C1 segment of cervical spinal cord (tissue), 14 donors: ENCODE measurements at places on chromosomes 5 and 9.

- no peak for DNase-seq
These were observed 77.5 kb downstream of the SLC1A3 start for GRCh38 chr5:36683821-36684434.

DNA sequence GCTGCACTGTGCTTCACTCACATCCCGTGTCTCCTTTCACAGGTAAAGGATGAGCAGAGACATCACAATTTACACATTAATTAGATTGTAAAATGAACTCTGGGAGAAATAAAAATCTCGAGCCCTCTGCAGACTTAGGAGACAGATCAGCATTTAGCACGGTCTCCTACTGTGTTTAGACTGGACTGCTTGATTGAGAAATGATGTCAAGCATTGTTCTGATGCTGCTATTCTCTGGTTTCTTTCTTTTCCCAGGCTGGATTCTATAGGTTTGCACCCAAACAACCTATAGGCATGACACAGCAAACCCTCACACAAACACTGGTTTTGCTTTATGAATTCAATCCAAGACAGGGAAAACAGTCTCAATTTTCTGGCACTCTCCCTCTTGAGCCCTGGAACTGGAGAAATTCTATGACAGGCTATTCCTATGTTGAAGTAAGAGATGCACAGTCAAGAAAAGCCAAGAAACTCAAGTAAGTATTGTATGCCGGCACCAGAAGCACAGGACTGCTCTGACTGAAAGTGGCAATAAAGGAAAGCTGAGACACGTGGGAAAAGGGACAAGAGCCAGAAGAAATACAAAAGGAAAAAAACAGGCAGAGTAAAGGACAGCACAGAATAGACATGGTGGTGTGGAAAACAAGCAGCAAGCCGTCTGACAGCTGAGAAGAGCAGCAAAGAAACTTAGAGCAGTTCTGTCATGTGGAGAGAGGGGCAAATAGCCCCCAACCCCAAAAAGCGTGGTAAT, 24.8 kb upstream of the ERAP2 start:
- no peak for DNase-seq

GRCh38 chr5:177301503-177302165, 1.9 kb downstream of the RAB24 start:
- no peak for DNase-seq

DNA sequence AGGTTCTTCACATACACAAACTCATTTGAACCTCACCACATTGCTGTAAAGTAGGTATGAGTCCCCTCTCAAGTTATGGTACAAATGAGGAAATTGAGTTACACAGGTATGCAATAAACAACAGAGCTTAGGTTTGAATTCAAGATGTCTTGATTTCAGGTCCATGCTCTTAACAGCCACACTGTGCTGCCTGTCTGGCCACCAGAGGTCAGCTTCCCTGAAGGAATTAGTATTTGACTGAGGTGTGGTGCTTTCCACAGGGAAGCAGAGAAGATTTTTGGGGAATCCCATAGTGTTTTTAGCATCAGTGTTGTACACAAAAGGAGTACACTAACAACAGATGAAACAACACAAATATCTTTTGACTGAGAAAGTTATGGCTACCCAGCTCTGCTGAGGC, 94.4 kb upstream of the ITGA1 start:
- no peak for DNase-seq

DNA sequence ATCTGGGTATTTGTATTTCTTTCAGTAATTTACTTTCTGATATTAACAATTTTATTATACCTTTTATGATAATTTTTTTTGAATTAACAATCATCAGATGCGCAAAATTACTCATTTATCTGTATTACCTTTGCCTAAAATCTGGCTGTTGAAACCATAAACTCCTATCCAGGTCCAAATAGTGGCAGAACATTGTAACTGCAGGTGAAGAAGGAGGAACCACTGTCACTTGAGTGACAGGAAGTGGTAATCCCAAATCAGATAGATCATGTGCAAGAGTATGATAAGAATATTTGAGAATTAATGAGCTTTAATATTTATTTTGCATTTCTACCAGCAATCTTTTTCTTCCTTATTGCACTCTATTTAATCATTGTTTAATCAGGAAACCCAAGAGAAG, 139.3 kb upstream of the TLE4 start:
- DNase-seq, result no peak

DNA sequence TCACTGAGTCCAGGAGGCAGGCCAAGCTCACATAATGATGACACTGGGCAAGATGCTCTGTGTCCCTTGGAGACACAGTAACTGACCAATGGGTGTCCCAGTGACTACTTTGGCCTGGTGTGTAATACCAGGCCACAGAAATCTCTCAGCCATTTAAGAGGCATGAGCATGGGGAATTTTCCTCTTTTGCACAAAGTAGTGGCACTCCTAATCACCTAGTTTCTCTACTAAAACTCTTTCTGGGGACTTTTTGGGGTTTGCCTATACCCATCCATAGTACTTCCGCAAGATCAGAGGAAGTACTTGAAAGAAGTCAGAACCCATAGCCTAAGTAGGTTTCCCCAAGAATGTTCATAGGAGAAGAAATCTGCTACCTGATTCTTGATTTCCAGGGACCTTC, 161.9 kb downstream of the ARSB start:
- no peak for DNase-seq

DNA sequence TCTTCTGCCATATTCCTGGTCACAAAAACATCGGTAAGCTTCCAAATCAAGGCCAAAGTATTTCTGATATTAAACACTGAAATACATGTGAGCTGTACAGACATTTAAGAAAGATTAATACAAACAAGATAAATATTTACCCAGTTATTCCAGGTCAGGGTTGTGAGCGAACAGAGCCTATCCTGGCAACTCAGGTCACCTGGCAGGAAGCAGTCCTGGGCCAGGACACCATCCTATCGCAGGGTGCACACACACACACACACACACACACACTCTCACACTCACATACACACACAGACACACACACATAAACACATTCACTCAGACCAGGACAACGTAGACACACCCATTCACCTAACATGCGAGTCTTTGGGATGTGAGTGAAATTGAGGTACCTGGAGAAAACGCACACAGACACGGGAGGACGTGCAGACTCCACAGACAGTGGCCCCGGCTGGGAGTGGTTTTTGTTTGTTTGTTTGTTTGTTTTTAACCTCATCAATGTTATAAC, 82.4 kb upstream of the CACNA1B start:
- DNase-seq, result no peak

GRCh38 chr9:7342229-7342628, 457.3 kb downstream of the DMAC1 start:
- no peak for DNase-seq

DNA sequence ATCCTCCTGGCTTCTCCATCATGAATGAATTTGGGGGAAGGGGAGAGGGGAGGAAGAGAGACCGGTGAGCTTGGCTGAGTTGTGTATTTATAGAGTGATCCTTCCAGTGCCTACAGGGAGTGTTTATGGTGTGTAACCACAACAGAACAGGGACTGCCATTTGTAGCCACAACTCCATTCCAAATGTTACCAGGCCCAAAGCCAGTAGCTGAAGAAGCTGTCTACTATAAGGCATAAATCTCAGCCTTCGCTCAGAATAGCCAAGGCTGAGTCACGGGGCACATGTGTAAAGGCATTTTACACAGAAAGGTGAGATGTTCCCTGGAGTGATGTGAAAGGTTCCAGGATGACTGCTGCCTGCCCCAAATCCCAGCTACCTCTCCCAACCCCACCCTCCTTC, 2.5 kb downstream of the TMEM252 start:
- DNase-seq, result no peak

DNA sequence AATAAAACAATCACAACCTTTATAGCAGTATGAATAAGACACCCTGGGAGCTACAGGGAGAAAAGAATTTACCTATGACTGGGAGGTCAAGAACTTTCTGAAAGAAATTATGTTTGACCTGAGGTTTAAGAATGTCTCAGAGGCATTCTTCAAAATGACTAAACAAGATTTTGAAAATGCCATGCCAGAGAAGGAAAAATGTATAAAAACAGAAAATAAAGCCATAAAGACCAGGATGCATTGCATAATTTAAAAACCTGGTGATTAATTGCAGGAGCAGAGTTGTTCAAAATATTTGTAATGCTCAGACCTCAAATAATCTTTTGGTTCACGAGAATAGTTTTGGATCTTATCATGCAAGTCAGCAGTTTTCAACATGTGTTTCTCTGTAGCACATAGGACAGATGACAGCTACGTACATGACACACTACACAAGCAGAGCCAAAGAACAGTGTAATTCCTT, 954.7 kb upstream of the ARRDC3 start:
- DNase-seq, result no peak

DNA sequence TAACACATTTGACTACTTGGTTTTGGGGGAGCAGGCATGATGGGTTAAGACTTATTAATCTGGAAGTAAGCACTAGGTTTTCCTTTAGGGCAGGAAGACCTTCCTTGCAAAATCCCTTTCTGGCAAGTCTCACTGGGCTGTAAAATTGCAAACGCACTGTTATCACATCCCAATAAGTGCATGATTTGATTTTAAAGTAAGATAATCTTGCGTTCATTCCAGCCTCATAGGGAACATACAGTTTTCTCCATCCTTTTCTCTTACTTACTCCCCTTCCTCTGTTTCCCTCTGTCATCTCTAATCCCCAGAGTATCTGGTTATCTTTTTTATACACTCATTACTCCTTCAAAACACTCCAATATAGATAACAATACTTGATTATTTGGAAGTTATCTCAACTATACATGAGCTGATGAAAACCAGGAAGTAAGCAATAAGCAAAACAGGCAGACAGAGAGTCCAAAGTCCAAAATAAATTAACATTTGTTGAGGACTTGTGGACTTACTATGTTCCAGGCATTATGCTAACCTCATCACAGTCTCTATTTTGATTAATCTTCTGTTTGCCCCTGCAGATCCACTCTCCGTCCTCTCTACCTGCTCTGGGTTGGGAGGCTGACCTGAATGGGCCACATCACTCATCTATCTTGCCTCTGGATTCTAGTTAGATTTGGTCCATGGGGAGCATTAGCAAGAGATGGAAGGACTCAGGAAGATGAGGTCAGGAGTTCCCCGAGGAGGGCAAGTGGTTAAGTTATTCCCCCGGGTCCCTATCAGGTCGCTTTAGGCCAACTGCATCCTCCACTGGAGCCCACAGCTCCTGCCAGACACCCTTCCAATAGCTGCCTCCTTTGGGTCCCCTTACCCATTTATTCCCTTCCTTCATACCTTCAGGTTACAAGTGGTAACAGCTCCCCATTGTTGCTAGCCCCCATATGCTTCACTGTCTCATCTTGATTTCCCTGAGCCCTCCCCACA, 60.2 kb downstream of the SLC22A5 start:
- DNase-seq, result no peak
